Stimulated activated CD4-positive, alpha-beta T cell treated with anti-CD3 and anti-CD28 coated beads, Interleukin-15, amount 100 ng/mL, for 24 hours (primary cell): ENCODE measurements at places on chromosomes 2 and 18.

- peak; percentile 53 for DNase-seq
Measured at GRCh38 chr2:43024515-43025011, 201.8 kb downstream of the ZFP36L2 start.

DNA sequence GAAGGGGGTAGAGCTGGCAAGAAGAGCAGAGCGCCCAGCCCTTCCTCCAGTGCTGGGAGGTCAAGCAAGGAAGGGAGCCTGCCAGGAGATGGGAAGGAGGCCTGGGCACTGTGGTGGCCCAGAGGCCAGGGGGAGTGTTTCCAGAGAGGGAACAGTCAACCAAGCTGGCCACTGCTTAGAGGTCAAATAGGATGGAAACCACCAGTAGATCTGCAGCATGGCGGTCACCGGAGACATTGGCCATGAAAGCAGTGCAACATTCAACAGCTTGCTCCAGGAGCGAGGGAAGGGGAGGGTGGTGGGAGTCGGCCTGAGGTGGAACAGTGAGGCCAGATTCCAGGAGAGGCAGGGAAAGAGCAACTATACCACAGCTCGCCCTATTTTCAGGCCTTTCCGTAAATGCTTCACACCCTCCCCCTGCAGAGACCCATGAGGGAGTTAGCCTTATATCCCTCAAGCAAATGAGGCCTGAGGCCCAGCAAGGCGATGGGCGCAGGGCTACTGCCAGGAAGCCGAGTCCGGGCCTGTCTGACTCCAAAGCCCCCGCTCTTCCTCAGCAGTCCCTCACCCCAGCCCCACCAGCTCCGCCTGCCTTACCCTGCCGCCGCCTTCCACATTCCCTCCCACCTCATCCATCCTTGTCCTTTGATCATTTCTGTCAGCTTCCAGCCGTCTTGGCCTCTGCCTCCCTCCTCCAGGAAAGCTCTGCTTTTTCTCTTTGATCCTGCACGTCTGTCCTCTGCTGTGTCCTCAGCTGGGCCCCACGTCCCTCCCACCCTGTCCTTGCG, 17.0 kb downstream of the KCNK3 start:
- no peak for DNase-seq

DNA sequence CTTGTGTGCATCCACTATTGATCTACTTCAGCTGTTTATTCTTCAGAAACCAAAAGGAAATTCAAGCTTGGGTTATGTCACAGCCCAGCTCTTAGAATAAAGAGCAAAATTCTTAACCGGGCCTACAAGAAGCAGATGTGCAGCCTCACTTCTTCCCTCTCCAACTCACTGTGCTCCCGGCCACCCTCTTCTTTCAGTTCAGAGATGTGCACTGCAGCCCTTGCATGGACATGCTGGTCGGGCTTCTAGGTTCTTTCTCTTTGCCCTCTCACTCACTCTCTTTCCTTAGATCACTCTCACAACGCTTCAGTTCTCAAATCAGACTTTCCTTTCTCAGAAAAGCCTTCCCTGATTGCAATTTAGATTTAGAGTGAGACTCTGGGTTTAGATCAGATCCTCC, 104.1 kb downstream of the CHN1 start:
- DNase-seq: peak; percentile 27

GRCh38 chr2:64007924-64008323, 11.3 kb downstream of the VPS54 start:
- DNase-seq: no peak

DNA sequence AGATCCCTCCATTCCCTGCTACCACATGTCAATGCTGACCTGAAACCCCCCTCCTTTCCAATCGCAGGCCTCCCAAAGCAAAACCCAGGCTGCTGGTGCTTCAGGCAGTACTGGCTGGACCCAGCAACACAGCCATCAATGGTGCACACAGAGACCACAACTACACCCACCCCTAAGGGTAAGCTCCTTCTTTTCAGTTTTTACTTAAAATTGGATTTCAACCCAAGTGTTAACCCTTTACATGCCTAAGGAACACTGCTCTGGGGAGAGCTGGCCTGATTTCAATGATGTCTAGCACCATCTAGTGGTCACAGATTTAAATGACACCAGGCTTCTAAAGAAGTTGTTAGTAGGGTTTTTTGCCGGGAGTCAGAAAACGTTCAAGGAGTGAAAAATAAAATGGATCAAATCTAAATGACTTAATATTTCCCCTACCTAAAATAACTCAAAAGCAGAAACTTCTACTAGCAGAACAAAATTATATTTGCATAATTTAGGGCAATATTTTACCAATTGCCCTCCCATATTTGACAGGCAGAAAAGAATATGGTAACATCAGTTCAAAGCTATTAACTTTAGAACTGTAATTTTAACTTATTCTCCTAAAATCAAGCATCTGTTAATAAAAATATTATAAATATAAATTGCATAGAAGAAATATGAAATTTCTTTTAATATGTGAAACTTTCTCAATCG, 24.6 kb downstream of the FECH start:
- DNase-seq: peak; percentile 12

DNA sequence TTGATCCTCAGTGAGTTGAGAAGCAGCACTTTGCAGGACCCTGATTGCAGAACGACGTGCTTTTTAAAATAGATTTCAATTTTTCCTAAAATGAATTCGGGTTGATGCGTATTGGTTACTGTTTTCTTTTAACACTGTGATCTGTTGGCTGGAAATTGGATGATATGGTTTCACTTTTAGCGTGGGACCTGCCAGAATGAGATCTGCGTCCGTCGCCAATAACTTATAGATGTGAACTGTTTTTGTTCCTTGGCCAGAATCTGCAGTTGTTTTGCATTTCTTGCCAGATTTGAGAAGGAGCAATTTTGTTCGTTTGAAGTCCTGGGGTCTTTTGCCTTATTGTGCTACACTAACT, 703 bp downstream of the UGGT1 start:
- no peak for DNase-seq

GRCh38 chr2:114039677-114040076, 149.8 kb downstream of the ACTR3 start:
- no peak for DNase-seq

DNA sequence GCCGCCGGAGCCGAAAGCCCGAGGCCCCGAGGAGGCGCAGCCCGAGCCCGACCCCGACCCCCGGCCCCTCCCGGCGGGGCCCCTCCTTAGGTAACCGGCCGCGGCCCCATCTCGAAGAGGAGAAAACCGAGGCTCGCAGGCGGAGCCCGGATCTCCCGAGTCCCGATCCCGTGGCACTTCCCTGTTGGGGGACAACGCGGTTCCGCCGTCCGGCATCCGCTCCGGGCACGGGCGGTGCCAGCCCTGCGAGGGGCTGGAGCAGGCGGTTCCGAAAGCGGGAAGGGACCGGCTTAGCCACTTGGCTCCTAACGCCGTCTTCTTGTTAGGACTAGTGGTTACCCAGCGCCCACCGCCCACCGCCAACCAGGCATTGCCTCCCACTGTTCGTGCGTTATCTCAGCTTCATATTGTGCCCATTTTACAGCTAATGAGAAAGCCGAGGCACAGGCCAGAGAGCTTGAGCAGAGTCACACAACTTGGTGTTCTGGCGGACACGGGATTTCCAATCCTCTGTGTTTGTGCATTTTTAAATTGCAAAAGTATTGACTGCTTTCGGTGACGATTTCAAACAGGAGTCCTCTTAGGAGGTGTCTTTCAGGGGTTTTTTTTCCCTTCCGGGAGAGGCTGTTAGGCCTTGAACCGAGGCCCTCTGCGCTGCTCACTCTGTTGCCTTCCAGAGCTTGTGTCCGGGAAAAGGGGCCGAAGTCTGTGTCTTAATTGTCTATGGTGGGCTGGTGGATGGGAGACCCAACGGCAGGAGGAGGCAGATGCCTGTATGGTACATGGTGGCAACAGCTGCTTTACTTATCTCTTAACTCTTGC, 562 bp downstream of the CENPA start:
- DNase-seq: peak; percentile 51

GRCh38 chr2:146541896-146542295, 1302.9 kb upstream of the ACVR2A start:
- DNase-seq: no peak

DNA sequence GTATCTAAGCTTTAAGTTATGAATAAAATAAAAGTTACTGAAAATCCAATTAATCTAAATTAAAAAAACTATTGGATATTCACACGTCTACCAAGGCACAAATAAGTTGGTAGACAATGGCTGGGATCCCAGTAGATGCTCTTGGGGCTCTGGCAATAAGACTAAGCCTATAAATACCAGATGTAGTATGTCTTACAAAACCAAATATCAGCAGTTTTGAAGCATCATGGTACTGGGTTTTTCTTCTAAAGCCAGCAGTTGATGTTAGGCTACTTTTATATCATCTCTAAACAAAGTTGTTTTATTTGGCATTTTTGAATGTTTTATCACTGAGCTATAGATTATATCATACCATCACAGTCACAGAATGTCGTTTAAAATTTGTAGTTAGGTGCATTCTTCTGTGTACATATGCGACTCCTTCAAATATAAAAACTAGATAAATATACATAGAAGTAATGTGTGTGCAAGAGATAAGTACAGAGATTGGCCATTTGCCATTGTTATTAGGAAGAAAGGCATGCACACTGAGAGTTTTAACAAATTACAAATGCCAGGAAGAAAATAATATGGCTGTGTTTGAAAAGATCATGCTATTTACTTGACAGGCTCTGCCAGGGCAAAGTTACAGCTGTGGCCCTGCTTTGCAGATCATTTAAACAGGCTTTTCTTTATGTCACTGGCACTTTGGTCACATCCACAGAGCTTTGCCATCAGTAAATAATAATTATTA, 21.6 kb upstream of the TMEM17 start:
- no peak for DNase-seq
